NCI-H510A (cell line): ENCODE measurements at places on chromosomes 13 and 19.

- peak; percentile 36 for DNase-seq
Measured at GRCh38 chr19:12766051-12766521, 9.3 kb downstream of the HOOK2 start.

GRCh38 chr13:114077099-114077932 lies 55.1 kb downstream of the RASA3 start:
- no peak for DNase-seq

GRCh38 chr19:3154957-3155736 lies 19.3 kb downstream of the GNA15 start:
- no peak for DNase-seq

DNA sequence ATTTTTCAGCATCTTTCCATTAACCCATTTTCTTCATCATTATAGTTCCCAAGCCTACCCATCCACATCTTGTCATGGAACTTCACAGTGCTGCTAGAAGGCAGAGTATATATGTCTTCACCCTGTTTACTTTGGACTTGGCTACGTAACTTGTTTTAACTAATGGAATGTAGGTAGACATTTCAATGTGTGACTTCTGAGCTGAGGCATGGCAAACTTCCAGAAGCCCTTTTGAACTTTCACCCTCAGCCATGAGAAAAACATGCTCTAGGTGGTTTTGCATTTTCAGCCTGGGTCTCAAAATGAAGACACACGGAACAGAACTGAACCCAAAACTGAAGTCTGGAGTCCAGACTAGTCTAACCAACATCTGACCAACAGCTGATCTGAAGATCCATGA lies 3.2 kb downstream of the TEX30 start:
- DNase-seq = no peak

DNA sequence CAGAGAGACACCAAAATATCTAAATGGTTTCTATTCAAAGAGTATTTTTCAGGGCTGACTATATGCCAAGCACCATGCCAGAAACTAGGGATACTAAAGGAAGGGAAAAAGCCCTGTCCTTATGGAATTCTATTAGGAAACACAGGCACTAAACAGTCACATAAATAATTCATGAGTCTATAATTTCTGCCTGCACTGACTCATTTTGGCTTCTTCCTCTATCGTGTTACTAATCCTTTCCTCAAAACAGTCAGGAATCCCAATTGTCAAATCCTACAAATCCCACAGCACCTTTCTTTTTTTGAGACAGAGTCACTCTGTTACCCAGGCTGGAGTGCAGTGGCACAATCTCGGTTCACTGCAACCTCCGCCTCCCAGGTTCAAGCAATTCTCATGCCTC lies 29.2 kb downstream of the XPO4 start:
- no peak for DNase-seq

DNA sequence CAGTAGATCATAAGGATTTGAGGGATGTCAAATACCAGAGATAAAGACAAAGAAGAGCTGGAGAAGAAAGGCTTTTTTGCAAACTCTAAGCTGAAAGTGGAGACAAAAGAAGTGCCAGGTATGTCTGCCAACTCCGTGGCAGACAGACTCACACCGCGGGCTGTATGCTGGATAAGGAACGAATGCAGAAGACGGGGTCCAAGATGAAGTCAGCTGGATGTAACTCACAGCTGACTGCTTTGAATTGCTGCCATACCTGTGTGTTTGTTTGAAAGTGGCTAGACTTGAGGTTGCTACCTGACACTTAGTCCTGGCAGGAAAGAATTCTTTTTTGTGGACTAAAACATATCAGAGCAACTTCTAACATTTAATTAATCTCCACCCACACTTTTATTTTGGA lies 398.8 kb downstream of the DLEU7 start:
- no peak for DNase-seq

- DNase-seq = no peak
Measured at GRCh38 chr13:35797244-35797643, 320.8 kb upstream of the MAB21L1 start.

DNA sequence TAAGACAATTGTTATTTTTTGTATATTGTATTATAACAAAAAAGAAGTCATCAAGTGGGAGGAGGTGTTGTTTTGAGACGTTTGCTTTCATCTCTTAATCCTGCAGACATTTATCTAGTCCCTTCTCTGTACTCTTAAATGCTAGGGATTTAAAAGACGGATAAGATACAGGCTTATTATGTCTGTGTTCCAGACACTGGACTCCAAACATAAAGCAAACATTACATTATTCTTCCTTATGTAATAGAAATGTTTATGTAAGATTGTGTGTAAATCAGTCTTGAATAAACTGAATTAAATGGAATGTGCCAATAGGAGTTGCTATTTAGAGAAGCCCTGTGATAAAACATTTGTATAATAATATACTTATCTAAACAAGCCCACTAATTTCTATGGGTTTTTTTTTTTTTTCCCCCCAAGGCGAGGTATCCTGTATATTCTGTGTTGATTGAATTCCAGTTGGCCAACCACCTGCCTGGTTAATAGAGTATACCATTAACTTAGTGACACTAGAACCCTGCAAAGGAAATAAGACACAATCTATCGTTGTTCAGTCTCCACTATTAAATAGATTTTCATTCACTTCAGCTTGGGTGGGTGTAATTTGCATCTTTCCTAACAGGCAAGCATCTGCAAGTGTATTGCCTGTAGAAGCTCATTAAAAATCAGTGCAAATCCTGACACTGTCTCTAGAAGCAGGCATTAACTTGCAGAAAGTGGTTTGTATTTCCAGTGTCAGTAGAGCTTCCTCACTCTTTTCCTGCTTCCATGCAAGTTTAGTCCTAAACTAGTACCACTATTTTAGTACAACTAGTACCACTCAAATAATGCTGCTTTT lies 69.0 kb downstream of the LRCH1 start:
- no peak for DNase-seq

DNA sequence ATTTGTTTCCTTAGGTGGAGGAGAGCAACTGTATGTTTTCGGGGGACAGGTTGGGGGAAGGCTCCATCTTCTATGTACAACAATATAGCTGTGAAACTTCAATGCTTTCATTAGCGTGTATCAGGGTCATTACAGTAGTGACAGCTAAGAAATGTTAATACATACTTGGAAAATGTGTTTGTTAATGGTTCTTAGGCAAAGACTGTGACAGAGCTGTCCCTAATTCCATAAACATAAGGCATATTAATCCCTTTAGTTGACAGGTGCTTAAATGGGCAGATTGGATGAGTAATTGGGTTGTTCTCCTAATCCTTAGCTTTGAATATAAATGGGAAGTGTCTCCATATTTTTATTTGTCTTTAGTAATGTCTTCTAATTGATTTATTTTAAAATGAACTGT lies 313.7 kb downstream of the HS6ST3 start:
- no peak for DNase-seq

GRCh38 chr13:46761174-46761573 lies 35.8 kb downstream of the ESD start:
- no peak for DNase-seq

GRCh38 chr13:104900191-104900817 lies 1635.2 kb downstream of the EFNB2 start:
- no peak for DNase-seq

- no peak for DNase-seq
Measured at GRCh38 chr19:15404097-15404779, 14.6 kb downstream of the AKAP8L start.
